GOT3 (cell line): ENCODE measurements at places on chromosomes 13 and 19.

DNA sequence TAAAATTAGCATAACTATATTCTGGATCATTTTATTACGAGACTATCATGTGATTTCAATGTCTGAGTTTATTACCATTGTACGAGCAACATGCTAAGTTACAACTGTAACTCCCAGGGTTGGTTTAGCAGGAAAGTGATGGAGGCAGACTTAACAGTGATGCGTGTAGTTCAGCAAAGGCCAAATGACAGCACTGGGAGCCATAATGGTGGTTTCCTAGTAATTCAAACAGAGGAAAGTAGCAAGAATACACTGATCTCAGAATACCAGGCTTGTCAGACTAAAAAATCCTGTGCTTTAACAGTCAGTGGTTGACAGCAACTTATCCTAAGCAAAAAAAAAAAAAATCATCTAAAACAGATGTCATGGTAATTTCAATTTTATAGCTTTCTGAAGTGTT lies 229.6 kb downstream of the KLF12 start:
- DNase-seq = no peak

DNA sequence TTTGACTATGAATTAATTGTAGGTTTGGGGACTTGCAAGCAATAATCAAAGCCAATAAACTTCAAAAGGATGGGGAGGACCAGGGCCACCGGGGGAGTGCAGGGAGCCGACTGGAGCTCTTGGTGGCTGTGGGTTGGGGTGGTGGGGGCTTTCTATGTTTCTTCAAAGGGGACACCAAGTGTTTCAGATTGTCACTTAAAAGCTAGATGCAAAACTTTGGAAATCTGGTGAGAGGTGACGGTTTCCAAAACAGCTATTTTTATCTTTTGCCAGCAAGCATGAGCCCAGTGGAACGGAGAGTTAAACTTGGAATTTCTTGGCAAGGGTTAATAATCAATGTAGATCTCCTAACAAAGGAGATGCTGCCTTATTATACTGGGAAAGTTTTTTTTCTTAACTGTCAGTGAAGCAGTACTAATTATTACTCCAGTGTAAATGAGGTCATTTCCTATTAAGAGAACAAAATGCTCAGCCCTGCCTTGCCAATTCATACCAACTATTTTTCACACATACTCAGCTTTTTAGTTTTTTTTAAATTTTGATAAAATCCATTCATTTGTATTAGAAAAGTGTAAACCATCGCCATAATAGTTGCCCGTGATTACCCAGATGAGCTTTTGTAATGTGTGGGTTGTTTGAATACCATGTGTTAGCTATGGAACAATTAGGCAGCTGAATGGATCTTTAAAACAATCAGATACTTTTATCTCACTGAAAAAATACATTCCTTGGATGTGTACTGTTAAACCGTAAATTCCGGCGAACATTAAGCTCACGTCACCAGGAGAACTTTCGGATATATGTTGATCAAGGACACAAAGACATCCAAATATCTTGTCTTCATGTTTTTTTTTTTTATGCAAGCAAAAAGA lies 95.9 kb upstream of the ZNF536 start:
- DNase-seq = no peak

DNA sequence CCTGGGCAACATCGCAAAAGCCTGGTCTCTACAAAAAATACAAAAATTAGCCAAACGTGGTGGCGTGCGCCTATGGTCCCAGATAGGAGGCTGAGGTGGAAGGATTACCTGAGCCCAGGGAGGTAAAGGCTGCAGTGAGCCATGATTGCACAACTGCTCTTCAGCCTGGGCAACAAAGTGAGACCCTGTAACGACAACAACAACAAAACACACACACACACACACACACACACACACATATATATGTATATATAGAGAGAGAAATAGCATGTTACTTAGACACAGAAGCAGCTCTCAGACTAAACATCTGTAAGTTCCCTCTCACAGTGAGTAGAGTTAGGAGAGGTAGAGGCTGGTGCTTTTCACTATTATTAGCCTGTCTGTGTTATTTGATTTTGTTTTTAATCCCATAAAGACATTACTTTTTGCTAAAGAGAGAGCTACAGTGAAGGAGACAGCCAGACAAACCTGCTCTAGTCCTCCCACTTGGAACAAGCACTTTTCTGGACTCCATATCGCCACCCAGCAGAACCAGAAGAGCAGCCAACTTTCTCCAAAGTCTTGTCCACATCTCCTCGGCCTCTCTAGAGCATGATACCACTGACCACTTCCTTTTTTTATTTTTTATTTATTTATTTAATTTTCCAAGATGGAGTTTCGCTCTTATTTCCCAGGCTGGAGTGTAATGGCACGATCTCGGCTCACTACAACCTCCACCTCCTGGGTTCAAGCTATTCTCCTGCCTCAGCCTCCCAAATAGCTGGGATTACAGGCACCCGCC lies 2.8 kb upstream of the LIN7B start:
- no peak for DNase-seq

DNA sequence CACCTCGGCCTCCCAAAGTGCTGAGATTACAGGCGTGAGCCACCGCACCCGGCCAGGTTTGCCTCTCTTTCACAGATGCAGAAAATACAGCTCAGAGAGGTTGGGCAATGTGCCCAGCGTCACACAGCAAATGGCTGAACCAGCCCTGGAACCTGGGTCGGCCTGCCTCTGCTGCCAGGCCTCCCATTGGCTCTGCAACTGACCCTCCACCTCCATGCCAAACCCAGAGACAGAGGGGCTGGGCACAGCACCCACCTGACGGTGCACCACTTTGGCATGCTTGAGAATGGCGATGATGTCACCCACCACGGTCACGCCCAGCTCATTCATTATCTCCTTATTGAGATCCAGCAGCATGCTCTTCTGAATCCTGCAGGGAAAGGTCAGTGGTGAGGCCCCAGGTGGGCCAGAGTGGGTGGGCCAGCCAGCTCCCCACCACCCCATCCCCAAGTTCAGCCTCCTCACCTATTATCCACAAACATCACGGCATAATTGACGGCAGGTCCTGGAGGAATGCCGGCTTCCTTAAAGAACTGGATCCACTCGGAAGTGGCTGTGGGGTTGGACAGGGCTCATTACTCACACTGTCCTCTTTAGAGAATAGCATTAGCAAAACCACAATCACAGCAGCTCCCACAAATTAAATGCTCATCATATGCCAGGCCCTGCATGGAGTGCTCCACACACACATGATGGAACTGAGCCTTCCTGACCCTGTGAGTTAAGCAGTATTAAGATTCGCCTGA lies 12.2 kb downstream of the C19orf47 start:
- DNase-seq = no peak

DNA sequence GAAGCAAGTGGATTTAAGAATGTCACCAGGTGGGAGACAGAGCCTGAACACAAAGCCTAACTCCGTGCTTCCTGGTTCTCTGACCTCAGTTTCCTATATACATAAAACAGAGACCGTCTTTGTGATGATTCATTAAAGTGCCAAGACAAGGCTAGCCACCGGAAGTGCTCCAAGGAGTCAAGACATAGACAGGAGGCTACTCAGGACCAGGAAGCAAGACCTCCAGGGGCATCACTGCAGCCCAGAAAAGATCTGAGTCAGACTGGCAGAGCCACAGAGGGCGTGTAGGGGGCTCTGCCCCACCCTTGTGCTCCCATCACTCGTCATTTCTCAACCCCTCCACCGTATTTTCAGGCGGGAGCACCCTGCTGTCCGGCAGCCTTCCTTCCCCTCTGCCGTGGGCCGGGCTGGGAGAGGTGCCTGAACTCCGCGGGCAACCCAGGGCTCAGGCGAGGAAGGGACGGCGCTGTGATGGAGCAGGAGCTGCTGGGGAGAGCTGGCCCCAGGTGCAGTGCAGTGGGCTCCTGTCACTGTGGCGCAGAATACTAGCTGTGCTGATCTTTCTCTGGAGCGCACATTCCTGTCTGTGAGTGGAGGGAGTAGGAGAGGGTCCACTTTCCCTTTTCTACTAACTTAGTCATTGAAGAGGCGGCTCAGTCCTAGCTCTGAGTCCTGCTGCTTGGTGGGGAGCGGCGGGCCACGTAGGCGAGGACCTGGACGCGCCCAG lies 134.7 kb upstream of the GPR12 start:
- no peak for DNase-seq

DNA sequence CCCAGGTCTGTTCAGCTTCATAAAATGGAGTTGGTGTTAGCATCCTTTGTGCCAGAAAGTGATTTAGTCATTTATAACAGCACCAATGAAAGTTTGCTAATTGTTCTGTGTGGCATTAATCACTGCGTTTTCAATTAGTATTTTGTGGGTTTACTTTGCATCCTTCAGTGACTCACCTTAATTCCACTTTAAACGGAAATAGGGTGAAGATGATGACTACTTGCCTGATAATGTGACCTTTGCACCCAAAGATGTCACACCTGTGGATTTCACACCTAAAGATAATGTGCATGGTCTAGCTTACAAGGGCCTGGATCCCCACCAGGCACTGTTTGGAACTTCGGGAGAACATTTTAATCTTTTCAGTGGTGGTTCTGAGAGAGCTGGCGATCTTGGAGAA lies 15.0 kb downstream of the GPATCH1 start:
- DNase-seq = no peak

GRCh38 chr13:113548171-113548641 lies 36.3 kb upstream of the TFDP1 start:
- no peak for DNase-seq

GRCh38 chr19:35155981-35156672 lies 1.6 kb downstream of the FXYD5 start:
- no peak for DNase-seq

- no peak for DNase-seq
Observed at GRCh38 chr13:62129000-62129551, 713.4 kb upstream of the PCDH20 start.

DNA sequence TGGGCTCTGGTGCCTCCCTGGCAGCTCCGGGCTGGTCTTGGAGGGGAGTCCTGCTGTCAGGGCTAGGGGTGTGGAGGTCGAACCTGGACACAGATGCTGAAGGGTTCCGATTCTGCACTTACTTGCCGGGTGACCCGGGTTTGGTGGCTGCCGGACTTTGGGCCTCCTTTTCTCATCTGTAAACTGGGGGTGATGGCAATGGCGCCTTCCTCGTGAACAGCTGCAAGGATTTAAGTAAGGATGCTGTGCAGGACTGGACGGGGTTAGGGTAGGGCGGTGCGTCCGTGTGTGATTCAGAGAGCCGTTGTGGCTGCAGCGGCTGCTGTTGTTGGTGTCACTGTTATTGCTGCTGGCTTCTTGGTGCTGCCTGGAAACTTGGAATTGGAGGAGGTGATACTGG lies 2.4 kb downstream of the HPN start:
- no peak for DNase-seq

GRCh38 chr13:73697166-73697565 lies 437.0 kb downstream of the KLF12 start:
- DNase-seq = no peak

DNA sequence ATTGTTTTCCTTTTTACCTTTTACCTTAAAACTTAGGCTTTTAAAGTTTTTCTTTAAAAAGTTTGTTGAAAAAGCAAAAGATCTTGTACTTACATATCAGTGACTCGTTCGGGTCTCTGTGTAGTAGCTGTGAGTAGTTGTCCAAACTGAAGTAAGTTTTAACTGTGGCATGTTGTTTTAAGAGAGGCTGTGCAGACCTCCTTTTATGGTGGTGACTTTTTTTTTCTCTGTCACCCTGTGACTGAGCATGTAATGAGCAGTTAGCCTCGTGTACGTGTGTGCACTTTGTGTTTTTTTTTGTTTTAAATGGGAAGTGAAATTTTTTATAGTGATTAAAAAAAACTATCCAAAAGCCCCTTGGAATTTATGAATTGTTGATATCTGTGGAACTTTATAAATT lies at the start of gene GPR183:
GPR183 (minus strand) TSS at position 153 of the 400 bp plus-strand sequence. CDS start 11,254 bp downstream, outside the sequence.
- DNase-seq = no peak

- no peak for DNase-seq
Observed at GRCh38 chr13:49481788-49482187, 14.0 kb upstream of the PHF11 start.

- DNase-seq = no peak
Observed at GRCh38 chr13:38647312-38647711, 39.6 kb upstream of the FREM2 start.

GRCh38 chr13:32024750-32025149 lies 6.8 kb upstream of the FRY start:
- DNase-seq = no peak

- no peak for DNase-seq
Observed at GRCh38 chr13:62512194-62513141, 1096.8 kb upstream of the PCDH20 start.

- DNase-seq = no peak
Observed at GRCh38 chr13:49366841-49367240, 77.0 kb downstream of the CAB39L start.

DNA sequence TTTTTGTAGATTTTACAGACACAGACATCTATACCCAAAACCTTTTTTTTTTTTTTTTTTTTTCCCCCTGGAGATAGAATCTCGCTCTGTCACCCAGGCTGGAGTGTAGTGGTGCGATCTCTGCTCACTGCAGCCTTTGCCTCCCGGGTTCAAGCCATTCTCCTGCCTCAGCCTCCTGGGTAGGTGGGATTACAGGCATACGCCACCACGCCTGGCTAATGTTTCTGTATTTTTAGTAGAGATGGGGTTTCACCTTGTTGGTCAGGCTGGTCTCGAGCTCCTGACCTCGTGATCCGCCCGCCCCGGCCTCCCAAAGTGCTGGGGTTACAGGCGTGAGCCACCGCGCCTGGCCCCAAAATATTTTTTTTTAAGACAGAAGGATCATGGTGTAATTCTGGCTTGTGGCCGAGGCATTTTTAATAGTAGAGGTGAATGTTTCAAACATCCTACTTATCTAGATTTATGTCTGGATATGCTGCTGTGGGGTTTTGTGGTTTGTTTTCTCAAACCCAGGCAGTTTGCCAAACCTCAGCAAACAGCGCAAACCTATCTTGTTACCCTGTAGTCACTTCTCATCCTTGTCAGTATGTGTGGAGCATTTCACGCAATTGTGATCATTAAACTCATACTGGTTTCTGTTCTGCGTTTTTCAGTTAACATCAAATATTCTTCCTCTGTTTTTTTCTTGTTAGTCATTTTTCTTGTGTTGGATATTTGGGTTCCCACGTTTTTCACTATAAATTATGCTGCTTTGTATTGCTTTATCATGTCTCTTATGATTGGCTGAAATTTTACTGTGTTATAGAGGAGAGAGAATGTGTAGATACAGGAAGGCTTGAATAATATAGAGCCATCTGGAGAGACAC lies 36.2 kb upstream of the GARRE1 start:
- DNase-seq = no peak

- DNase-seq = no peak
Observed at GRCh38 chr13:80374444-80374843, 33.5 kb upstream of the SPRY2 start.

DNA sequence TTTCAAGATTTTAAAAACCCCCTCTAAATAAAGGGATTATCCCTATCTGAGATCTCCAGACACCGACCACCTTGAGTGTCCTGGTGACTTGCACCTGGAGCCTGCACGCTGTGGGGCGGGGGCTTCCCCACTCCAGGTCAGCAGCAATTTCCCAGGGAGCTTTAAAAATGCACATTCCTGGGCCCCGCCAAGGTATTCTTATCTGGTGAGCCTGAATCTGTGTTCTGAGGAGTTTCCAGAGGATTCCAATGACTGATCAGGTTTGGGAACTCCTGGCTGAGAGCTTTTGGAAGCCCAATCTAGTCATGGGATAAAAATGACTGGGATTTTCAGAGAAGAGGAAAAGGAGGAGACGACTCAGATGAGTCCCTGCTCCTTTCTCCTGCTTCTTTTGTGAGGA lies 66.1 kb downstream of the FGF9 start:
- DNase-seq = no peak

- no peak for DNase-seq
Observed at GRCh38 chr13:106340249-106340648, 195.2 kb downstream of the EFNB2 start.
